COLO829 (cell line): ENCODE measurements at places on chromosomes 7 and 10.

DNA sequence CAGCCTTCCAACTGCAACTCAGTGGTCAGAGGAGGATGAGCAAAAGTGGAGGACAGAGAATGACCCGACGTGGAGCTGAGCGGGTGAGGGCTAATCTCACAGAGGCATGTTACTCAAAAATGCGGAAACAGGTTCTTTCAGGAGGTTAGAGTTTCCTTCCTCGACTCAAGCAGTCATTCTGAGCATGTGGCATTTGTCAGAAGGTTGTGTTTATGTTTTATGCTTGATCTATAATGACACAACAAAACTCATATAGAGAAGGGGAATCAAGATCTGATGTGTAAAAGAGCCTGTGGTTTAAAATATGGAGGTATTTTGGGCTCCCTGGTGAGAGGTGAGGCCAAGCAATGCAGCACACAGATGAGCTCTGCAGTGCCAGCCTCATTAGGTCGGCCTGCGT lies 311.4 kb downstream of the ADARB2 start:
- no peak for DNase-seq

DNA sequence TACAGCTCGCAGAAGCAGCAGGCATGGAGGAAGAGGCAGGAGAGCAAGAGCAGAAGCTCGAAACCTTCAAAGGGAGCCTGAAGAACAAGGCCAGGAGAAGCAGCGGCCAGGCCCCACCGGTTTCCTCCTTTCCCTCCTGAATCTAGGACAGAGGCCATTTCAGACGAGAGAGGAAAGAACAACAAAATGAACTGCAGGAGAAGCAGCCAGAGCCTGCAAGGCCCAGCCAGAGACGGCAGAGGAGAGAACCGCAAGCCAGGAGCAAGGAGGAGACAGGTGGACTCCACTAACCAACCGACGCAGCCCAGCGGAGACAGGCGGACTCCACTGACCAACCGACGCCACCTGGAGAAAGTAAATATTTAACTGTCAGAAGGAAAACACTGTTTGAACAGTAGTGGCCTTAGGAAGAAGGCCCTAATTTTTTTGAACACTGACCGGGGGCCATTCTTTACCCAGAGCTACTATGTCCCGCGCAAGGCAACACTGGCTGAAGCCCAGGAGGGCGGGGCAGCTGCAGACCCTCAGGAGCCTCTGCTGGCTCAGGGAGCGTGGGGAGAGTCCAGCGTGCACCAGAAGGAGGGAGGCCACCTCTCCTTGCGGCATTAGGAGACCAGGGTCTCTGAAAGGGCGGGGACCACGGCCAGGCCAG lies 559.2 kb downstream of the PTPRN2 start:
- DNase-seq: no peak

DNA sequence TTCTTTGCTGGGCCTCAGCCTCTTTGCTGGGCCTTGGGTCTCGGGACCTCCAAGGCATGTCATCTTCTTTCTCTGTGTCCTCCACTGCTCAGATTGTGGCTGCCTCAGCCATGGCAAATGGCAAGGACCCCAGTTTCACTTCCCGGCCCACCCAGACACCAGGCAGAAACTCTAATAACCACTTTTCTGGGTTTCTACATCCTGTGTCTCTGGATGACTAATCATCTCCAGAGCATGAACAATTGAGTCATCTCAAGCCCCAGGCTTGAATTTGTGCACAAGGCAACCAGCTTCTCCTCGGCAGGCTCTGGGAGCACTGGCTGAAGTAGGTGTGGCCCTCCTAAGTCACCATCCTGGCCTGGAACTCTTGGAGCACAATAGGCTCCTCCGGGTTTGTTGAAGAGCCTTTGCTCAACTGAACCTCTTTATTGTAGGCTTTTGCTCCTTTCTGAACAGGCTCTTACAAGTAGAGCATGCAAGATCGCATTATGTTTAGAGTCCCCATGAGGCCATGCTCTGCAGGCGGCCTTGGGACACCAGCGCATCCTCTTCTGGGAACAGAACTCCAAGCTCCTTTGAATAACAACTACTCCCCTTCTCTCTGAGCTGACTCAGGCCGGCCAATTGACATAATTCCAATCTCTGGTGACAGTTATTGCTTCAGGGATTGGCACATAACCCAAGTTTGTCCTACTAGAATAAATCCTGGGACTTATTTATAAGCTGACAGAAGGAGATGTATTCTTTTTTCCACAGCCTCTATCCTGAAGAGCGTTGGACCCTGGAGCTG lies 218.1 kb downstream of the WDR11 start:
- DNase-seq: peak; percentile 25

- no peak for DNase-seq
Measured at GRCh38 chr10:51656503-51656902, 42.9 kb downstream of the CSTF2T start.

DNA sequence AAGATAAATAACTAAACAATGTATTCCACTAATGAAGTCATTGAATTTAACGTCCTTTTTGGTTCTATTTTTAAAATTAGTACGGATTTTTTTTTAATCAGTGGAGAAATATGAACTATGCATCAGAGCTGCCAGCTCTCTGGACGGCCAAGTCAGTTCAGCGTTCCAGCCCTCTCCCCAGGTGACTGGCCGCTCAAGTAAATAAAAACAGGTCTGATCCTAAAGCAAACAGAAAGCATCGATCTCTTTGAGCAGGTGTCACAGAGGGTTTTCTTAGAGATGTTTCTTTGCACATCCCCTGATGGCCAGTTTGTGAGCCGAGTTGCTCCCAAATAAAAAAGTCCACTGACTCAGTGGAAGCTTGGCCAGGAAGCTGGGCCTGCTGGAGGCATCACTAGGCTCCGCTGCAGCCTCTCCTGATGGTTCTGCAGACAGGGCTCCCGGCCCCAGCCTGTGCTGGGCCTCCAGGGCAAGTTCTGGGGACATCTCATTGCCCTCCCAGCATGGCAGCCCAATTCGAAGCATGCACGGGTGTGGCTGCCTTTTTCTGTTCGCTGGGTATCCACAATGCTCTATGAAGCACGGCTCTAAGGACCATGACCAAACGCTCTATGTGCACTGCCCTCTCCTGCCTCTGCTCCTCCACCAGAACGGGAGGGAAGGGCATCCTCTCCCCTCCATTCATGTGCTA lies 74.7 kb upstream of the PPP2R2D start:
- DNase-seq: no peak

DNA sequence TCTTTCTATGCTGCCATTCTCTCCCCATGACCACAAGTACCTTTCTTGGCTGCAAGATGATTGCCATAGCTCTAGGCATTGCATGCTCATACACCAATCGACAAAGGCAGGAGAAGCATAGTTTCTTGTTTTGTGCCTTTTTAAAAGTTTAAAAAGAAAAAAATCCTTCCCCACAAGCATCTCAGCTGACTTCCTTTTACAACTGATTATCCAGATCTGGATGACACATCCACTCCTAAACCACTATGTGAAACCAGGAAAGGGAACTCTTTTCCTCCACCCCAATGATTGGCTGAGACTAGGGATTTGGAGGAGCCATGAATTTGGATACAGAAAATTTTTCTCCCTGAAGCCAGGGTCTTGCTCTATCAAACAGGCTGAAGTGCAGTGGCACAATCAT lies 14.5 kb upstream of the LRRC4 start:
- DNase-seq: peak; percentile 42

DNA sequence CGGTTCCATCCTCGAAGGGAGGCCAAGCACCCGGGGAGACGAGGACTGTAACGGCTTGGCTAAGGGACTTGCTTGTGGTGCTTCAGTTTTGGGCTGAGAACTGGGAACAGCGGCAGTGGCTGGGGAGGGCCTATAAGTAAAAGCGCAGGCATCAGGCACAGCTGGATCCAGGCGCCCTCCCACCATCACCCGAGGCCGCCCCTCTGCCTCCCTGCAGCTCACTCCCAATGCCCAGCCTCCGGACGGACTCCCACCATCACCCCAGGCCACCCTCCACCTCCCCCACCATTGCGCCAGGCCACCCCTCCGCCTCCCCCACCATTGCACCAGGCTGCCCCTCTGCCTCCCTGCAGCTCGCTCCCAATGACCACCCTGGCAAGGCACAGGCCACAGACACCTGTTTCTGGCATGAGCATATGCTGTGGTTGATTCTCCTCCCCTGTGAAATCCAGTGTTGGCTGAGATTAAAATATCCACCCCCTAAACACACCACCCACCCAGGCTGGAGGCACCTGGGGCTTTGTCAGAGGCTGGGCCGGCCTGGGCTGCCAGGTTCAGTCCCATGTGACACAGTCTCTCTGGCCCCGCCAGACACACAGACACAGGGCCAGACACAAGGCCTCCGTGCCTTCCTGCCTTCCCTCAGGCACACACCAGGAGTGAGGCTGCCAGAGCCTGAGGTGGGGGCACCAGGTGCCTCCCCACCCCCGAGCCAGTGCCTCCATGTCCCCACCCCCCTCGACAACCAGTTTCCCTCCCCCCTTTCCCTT lies 16.7 kb downstream of the MICALL2 start:
- DNase-seq: no peak

GRCh38 chr7:64183126-64183742 lies 23.8 kb upstream of the ZNF735 start:
- no peak for DNase-seq

- no peak for DNase-seq
Measured at GRCh38 chr7:36614959-36615358, 109.3 kb downstream of the AOAH start.

DNA sequence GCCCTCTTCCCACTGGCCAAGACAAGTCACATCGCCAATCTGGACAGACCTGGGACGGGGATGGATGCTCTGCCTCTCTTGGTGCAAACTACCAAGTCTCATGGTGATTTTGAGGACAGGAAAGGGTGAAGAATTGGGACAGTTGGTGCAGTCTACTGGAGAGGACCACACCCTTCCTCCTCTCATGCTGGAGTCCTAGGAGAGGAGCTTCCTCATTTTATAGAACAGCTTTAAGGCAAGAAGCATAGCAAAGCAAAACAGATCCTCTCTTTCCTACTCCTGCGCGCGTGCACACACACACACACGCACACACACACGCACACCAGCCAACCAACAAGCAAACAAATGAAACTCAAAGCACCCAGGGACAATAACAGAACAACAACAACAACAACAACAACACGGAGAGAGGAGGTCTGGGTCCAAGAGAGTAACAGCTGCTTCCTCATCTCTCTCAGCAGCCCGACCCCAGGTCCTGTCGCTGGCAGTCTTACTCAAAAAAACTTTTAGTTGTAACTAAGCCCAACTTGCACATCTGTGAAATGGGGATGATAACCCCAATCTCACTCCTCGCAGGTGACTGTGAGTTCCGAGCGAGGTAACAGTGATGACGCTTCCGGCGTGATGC lies 83.4 kb downstream of the TMEM178B start:
- DNase-seq: no peak

- no peak for DNase-seq
Measured at GRCh38 chr7:55513868-55514267, 58.4 kb downstream of the VOPP1 start.

- DNase-seq: no peak
Measured at GRCh38 chr7:148994576-148994975, 33.7 kb downstream of the PDIA4 start.

- peak; percentile 31 for DNase-seq
Measured at GRCh38 chr7:17516771-17517170, 218.3 kb downstream of the AHR start.

DNA sequence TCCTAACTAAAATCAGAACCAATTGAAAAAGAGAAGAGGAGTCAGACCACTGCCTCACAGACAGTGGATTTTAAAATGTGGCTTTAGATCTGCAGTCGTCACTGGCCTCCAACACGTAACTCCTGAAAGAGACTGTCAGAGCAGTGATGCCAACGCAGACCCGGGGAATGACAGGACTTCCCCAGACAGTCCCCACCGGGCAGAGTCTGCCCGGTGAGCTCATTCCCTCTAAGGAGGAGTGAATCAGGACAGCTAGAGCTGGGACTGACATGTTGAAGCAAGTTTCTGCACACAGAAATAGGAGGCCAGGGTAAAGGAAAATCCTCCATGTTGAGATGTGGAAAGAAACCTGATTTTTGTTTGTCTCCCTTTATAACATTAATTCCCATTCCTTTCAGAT lies 105.0 kb downstream of the TES start:
- DNase-seq: no peak

DNA sequence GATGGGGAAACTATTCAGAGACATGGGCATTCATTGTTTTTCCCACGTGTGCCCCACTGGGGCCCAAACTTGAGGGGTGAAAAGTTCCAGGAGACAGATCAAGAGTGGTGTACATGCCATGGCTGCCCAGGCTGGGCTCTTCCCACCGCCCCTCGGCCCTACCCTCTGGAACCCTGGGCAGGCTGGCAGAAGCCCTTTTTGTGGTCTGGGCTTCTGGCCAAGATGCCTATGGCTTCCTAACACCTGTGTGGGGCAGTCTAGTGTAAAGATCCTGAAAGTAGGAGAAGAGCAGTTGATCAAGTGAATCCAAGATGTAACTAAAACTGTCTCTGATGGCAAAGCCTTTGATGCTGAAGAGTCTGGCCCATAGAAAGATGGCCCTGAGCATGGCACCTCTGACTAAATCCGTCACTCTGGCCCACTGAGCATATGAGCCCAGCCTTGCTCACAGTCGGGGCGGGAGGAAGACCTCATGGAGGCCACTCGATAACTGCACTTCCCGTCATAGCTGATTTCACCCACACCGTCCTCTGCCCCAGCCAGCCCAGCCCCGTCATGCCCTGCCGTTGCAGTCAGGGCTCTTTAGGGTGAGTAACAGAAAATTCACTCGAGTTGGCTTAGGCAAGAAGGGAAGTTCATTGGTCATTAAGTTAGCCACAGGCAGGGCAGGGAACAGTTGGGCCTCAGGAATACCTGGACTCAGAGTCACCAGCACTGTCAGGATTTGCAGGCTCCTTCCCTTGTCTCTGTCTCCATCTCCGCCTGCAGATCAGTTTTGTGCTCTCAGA lies 37.9 kb upstream of the MTPAP start:
- DNase-seq: no peak

GRCh38 chr10:89360157-89360556 lies 17.7 kb upstream of the IFIT1B start:
- DNase-seq: no peak

GRCh38 chr7:151676759-151677158 lies 157.1 kb upstream of the RHEB start:
- DNase-seq: no peak

DNA sequence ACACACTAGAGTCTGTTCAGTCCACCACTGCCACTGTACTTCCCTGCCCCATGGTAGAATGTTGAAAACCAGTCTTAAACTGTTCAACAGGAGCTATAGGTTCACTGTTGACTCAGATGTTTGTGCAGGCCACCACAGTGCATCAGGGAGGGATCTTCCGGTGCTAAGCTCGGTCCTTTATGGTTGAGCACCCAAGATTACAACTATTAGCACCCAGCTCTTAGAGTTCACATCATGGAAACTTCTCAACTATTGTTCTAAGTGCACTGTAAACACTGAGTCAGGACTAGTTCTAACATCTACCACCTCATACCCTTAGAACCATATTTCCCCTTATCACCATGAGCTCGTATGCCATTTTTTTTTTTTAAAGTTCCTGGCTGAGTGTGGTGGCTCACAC lies 97.1 kb upstream of the MXI1 start:
- DNase-seq: no peak
